ENCODE measurements at places on chromosomes 5 and 9.
A peak's percentile ranks its signal among the peaks of the same experiment; 100 is the strongest.

GRCh38 chr5:72412283-72413055, 92.3 kb downstream of the PTCD2 start:
- peak; percentile 71 for DNase-seq

DNA sequence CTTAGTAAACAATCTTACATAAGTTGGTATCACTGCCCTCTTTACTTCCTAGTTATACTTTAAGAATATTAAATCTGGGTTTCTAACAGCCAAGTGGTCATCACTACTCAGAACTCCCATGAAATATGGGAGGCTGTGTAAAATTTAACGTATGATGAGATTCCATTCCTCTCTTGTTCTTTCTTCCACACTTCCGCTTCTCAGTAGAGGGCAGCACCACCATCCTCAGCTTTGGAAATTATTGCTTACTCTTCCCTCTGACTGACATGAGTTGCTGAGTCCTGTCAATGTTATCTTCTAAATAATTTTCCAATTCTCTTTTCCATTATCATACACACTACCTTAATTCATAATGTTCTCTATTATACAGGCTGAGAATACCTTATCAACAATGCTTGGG, 194.0 kb downstream of the RFX3 start:
- DNase-seq: no peak

DNA sequence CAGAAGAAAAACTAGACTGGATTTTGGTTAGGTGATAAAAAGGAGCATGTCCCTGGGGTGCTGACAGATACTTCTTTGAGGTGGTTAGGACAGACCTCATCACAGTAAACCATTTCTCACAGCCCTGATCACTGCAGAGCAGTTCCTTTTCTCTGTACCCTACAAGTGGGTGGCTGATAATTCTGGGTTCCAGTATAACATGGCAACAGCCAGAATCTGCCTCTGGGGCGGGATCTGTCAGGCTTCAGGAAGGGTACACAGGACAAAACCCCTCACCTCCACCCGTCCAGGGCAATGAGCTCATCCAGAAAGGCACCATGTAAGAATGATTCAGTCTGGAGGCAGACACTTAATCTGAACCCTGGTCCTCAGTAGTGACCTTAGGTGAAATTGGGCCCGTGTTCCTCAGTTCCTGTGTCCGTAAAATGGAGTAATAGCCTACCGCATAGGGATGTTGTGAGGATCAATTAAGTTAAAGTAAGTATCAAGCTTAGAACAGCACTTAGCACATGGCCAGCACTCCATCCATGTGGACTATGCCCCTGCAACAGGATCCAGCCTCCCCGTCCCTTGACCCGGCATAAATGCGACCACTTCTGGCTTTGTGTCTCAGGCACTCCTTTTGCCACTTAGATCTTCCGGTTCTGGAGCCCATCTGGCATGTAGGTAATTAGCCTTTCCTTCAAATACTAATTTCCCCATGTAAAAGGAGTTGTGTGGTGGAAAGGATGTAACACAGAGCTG, 129.2 kb downstream of the LHFPL2 start:
- DNase-seq: no peak

- DNase-seq: no peak
These were observed 13.2 kb upstream of the CEL start for GRCh38 chr9:133048595-133048994.

GRCh38 chr9:12915366-12915954, 140.6 kb downstream of the LURAP1L start:
- no peak for DNase-seq

DNA sequence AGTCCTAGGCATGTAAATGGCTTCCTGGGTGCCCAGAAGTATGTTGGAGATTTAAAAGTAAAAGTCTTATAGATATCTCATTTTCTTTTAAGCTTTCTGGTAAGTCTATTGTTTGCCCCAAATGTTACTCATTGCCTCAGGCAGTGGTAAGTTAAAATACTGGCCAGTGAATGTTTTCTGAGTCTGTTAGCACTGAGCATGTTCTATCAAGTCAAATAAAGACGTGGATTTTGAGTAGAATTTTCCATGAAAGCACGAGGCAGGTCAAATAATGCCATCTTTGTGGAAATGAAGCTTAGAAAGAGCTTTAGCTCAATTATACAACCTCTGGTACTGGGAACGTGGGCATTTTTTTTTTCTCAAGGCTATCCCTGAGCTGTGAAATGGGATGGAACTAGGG, 651.3 kb upstream of the ACO1 start:
- no peak for DNase-seq

- no peak for DNase-seq
These were observed 148.2 kb upstream of the CHD1 start for GRCh38 chr5:99076723-99077640.

GRCh38 chr5:108122702-108123101, 259.2 kb downstream of the FBXL17 start:
- no peak for DNase-seq

DNA sequence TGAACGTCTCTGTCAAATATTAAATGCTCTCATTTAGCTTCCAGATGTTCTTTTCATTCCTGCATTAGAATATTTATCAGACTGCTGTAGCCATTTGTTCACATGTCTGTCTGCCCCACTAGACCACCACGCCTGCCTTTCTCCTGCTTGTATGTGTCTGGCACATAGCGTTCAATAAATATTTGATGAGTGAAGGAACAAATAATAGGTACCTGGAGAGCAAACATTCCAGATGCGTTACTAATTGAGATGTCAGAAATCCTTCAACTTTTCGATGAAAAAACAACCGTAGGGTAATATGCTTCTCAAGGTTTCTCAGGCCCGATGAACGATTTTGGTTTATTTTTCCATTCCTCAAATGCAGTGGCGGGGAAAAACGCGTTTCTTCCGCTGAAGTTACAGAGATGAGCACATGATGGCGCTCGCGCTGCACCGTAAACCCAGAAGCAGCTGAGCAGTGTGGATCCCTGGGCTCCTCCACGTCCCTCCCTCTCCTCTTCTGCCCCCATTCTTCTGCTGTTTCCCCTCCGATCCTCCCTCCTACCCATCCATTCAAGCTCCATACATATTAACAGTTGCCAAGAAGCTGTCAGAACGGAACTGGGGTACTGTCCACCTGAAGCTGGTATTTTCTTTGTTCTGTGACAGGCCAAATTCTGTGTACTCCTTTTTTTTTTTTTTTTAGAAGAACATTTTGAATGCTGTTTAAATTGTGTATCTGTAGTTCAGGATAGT, 245.4 kb downstream of the MPDZ start:
- peak; percentile 31 for DNase-seq

DNA sequence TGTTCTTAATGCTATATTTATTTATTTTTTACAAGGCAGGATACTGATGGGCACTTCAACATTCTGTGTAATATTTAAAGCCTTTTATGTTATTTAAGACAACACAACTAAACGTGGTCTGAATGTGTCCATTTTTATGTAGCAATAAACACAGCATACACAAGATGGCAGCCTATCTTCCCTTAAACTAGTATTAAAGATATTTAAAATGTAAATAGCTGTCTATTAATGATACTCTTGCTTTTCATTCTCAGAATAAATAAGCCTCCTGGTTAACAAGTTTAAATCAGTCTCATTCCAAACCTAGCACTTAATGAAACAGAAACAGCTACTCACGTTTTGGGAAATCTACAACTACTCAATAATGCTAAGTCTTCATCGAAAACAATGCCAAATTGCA, 315.7 kb downstream of the MCTP1 start:
- no peak for DNase-seq

DNA sequence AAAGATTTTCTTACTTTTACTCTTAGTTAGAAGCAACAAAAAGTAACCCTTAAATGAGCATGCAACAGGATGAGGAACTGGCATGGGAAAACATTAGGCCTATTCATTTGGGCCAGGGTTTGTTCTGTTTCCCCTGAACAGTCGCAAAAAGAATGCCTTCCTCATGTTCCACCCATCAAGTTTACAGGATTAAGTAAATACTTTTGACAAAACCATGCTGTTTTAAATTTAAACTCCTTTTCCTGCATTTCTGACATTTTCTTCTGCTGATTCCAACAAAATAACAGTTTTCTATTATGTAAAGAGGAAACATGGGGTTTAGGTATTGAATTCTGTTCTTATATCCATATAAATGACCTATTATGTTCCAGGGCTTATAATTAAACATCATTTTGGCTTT, 236.6 kb upstream of the ACTBL2 start:
- DNase-seq: no peak

DNA sequence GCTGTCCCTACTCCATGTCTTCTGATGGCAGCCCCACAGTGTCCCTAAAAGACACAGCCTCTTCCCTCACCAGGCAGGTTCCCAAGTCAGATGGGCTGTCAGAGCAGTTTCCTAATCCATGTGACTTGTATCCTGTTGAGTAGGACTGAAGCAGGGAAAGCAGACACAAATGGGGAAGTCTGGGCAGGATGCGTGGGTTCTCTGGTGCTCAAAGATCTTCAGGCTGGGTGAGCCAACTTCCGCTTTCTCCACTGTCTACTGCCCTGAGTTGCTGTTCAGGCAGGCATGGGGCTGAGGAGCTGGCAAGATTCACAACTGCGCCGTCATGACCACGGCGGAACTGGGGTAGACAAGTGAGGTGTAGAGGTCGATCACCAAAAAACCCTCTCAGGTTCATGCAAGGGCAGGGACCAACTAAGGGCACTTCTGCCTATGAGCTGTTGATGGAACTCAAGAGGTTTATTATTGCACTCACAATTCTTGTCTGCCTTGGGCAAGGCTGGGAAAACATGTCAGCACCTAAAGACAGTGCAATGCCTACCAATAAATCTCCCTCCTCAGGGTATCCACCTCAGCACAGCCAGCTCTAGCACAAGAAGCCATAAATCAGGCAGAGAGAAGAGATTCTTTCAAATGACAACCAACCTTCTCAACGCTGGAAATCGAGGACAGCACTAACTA, 83.4 kb downstream of the RAPGEF1 start:
- DNase-seq: no peak

- no peak for DNase-seq
These were observed 84.6 kb downstream of the DAB2IP start for GRCh38 chr9:121735793-121736770.

GRCh38 chr5:14882658-14883580, 11.3 kb upstream of the ANKH start:
- no peak for DNase-seq

- no peak for DNase-seq
These were observed at the start of gene ATOX1 for GRCh38 chr5:151758430-151759241. Gene ATOX1 (minus strand): TSS chr5:151758631. CDS start chr5:151758551, 80 bp downstream.

DNA sequence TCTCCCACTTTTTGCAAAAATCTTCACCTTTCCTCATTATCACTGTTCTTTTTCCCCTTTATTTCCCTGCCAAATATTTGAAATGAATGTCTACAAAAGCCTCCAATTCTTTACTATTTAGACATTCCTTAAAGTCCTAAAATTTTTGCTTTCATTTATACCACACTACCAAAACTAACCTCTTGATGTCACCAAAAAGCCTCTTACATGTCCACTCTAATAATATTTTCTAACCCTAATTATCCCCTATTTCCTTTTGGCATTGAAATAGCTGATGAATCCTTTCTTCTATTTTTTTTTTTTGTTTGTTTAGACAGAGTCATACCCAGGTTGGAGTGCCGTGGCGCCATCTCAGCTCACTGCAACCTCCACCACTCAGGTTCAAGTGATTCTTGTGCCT, 32.3 kb upstream of the NRG2 start:
- DNase-seq: no peak

DNA sequence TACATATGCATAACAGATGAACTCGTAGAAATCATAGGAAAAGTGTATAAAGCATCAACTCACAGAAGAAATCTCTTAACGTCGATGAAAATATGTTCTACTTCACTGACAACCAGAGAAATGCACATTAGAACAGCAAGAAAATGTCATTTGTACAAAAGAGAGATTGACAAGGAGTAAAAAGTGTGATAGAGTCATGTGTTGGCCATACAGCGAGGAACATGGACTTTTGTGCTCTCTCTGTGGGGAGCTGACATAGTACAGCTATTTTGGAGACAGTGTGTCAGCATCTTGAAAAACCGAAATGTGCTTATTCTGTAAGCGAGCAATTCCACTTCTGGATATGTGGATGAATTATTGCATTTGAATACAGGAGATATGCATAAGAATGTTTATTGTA, 477.9 kb downstream of the ICE1 start:
- no peak for DNase-seq

GRCh38 chr9:134490446-134490845, 151.2 kb upstream of the COL5A1 start:
- no peak for DNase-seq

DNA sequence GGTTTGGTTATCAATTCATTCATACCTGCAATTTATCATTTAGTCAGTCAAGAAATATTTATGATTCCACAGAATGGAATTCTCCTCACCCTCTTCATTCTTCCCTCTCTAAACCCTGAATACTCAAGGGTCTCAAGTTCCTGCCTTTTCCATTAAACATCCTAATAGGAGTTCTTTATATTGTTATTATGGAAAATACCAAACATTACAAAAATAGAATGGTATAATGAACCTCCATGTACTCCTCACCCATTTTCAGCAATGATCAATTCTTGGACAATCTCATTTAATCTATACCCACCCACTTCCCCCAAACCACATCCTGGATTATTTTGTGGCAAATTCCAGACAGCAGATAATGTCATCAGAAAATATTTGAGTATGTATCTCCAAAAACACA, 74.5 kb downstream of the ADAMTS12 start:
- DNase-seq: no peak

DNA sequence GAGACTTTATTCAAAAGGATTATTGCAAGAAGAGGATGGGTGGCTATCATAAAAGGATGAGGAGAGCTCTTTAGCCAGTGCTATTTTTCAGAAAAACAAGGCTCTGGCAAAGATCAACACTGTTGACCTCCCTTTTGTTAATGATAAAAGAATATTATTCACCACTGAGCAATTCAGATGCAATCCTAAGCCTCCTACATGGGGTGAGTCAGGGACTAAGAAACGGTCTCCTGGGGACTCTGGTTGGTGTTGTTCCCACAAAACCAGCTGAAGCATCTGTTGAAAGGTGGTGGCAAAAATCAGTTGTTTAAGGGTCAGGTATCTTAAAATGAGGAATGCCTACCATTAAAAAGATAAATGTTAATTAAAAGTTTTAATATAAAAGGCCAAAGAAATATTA, 7.7 kb upstream of the GCNT1 start:
- peak; percentile 78 for DNase-seq

DNA sequence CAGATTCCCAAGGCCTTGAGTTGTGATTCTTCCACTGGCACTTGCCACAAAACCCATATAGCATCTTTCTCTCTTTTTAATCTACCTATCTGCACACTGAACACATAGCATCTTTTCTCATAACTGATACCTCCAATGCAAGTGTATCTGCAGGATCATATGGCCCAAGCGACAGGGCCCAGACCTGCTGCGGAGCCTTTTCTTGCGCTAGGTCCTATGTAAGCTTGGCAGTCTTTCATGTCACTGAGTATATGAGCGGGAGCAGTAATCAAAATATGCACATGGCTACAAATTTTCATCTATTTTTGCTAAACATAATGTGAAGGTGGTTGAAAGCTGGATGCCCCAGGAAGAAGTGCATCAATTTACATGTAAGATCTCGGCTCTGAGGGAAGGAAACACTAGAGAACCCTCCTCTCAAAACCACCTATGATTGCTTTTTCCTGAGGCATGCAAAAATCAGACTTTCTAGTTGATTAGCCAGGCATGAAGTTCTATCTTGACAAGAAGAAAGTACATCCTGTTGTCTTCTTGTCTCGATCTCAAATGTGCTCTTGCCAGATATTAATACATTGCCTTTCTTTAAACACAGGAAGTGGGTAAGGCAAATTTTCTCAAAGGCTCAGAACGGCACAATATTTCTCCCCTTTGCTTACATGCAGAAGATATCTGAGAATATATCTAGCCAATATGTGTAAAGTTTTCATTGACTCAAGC, 26.9 kb upstream of the CEMIP2 start:
- no peak for DNase-seq

- DNase-seq: no peak
These were observed 408.1 kb downstream of the FAM170A start for GRCh38 chr5:120037451-120037850.
